ENCODE measurements at places on chromosomes 4 and X. TPM values are rescaled to one million over a fixed set of nuclear protein-coding genes. Genes with fewer than 3 reads are reported as not detected.

Gene MAPK10
- 75.6 TPM for total RNA-seq

Gene DOCK11
- total RNA-seq: 13.7 TPM

DNA sequence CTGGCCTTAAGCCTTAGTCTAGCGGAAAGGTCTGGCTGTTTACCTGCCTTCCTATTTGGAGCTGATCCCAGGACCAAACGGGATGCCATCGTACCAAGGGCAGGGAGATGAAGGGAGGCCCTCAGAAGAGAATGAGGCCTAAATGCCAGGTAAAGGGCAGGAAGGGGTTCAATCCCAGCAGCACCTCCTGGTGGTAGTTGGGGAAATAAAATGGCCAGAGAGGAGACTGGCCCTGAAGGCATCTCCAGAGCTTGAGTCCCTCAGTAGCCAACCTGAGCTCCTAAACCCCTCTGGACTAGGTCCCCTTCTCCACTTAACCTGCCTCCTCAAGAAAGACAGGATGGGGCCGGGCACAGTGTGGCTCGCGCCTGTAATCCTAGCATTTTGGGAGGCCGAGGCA lies 53.7 kb downstream of the KDM5C start:
- no peaks in the 10 kb centered on the region for H3K4me1 ChIP-seq
- no peak overlapping the region for H3K4me3 ChIP-seq
- H3K27me3 ChIP-seq: no peaks in the 10 kb centered on the region

- H3K27me3 ChIP-seq: no peaks in the 10 kb centered on the region
- H3K36me3 ChIP-seq: peaks cover 31% of the 10 kb centered on the region
- DNase-seq: peak; percentile 61
- no peak overlapping the region for H3K4me3 ChIP-seq
- no peak overlapping the region for H3K27ac ChIP-seq
Observed at GRCh38 chr4:3223346-3223745, 25.6 kb upstream of the MSANTD1 start.

Gene ELOVL6
- total RNA-seq: 11.0 TPM

Gene UCHL1
- 856 TPM for total RNA-seq

Gene PNMA3
- 0.67 TPM for total RNA-seq

DNA sequence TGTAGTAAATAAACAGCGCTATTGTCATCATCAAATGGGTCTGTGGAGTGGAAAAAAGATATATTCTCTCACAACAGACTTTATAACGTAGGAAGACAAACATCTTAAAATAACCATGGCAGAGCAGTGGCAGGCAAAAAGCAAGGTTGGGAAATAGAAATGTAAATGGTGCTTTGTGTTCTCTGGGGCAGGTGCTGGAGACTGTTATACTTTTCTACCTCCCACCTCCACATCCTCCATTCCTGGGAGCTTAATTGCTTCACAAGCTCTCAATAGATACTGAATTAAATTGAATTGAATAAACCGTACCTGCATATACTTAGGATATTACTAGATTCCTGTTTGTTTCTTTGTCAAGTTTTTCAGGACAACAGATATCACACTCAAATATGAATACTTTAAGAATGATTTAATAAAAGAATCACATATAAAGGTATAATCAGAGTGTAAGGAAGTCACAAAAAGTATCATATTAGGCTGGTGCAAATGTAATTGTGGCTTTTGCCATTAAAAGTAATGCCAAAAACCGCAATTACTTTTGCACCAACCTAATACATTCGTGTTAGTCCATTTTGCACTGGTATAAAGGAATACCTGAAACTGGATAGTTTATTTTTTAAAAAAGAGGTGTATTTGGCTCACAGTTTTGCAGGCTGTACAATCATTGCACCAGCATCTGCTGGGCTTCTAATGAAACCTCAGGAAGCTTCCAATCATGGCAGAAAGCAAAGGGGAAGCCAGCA lies 367.3 kb downstream of the GRIA2 start:
- peaks cover 2% of the 10 kb centered on the region for H3K27me3 ChIP-seq
- no peaks in the 10 kb centered on the region for H3K4me1 ChIP-seq
- no peak overlapping the region for H3K4me3 ChIP-seq
- H3K36me3 ChIP-seq: no peaks in the 10 kb centered on the region
- DNase-seq: no peak
- H3K27ac ChIP-seq: no peak overlapping the region

- peaks cover 15% of the 10 kb centered on the region for H3K4me1 ChIP-seq
- DNase-seq: no peak
- H3K36me3 ChIP-seq: no peaks in the 10 kb centered on the region
- H3K4me3 ChIP-seq: no peak overlapping the region
- no peaks in the 10 kb centered on the region for H3K27me3 ChIP-seq
- H3K27ac ChIP-seq: peak overlapping the region; percentile 29
Observed at GRCh38 chrX:44400588-44400987, 57.1 kb upstream of the EFHC2 start.

DNA sequence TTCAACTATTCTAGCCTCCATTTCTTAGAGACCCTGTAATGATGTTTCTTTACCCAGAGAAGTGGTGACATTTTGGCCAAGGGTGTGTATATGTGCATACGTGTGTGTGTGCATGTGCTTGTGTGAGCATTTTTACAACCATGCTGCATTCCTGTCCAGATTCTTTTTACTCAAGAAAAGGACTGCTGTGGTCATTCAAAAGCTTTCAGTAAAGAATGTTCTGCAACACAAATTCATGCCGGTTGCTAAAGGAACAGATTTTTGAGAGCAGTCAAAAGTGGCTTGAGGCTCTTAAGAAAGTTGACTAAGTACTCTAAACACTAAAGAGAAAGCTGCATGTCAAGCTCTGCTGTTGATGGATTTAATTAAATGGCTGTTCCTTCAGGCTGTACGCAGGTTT lies 65.0 kb upstream of the FMR1 start:
- H3K27ac ChIP-seq: no peak overlapping the region
- H3K36me3 ChIP-seq: no peaks in the 10 kb centered on the region
- H3K27me3 ChIP-seq: no peaks in the 10 kb centered on the region

Gene GPR173
- 8.5 TPM for total RNA-seq

DNA sequence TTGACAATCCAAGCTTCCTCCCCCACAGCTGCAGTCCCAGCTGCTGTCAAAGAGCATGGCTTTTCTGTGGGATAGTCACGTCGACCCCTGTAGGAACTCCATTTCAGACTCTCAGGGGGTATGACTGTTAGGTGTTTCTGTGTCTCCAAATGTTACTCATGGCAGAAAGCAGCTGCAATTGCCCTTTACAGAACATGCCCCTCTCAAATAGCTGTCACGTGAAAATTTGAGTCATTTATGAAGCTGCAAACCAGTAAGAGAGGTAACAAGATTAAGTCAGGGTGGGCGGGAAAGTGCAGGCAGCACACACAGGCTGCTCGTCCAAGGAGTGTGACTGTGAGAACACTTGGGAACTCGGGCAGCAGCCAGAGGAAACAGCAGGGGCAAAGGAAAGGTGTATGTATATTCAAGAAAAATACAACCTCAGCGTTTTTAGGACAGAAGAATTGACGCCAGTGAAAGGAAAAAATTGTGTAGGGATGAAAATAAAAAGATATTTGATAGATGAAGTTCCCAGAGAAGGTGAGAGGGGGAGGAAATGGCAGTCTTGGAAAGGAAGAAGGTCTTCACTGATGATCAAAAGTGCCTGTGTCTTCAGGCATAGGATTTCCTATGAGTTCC lies 66.5 kb upstream of the TMEM184C start:
- DNase-seq: no peak
- peak overlapping the region; percentile 85 for H3K27ac ChIP-seq
- H3K36me3 ChIP-seq: peaks cover 14% of the 10 kb centered on the region

Gene COL4A5
- 211 TPM for total RNA-seq

DNA sequence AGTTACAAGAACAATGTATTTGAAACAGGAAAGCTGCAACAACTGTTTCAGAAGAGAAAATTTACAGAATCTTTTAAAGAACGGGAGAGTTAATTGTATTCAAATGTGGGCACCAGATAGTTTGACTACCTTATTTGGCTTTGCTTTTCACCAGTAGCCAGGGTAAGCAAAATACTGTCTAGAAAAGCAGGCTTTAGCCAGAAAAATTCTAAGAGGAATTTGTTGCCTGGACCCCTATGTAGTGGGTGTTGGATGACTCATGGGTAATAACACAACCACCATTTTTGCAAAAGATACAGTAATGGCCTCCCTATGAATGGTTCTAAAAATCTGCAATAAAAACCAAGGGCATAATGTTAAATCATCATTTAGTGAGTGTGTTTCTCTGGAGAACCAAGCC lies 233.4 kb upstream of the ANXA3 start:
- no peak overlapping the region for H3K27ac ChIP-seq
- no peak overlapping the region for H3K4me3 ChIP-seq
- peaks cover 11% of the 10 kb centered on the region for H3K36me3 ChIP-seq
- H3K27me3 ChIP-seq: peaks cover 5% of the 10 kb centered on the region

GRCh38 chr4:125517831-125518230 lies 203.1 kb downstream of the FAT4 start:
- peaks cover 3% of the 10 kb centered on the region for H3K36me3 ChIP-seq
- DNase-seq: no peak

- H3K4me3 ChIP-seq: no peak overlapping the region
- peaks cover 28% of the 10 kb centered on the region for H3K4me1 ChIP-seq
- H3K27ac ChIP-seq: no peak overlapping the region
Observed at GRCh38 chr4:182276210-182277109, 33.3 kb downstream of the TENM3 start.

Gene TNIP3
- 0.31 TPM for total RNA-seq

Gene CT45A5
- not detected for total RNA-seq

Gene LEF1
- 3.1 TPM for total RNA-seq

DNA sequence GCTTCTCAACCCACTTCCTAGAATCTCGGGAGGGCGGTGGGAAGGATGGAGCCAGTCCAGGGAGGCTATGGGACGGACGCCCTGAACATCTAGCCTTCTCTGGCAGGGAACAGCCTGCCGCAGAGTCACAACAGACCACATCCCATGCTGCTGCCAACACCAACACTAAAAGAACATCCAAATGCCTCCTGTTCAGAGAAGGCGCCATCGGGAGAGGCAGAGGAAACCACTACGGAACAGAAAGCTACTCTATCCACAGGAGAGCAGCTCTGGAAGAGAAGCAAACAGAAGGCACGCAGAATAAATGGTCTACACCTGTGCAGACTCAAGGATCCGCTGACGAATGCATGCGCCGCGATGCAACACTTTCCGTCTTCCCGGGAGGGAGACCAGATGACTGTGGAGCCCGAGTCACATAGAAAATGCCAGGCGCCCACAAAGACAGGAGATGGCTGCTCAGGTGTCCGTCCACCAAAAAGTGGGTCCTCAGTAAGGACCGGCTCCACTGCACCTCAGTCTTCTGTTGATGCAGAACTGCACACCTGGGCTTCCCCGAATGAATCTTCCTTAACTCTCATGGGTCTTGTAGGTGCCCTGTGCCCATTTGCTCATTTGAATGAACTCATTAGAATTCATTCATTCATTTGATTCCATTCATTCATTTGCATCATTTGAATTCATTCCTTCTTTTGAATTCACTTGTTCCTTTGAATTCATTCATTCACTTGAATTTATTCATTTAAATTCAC lies 217.5 kb downstream of the DHRSX start:
- H3K4me3 ChIP-seq: no peak overlapping the region
- peaks cover 7% of the 10 kb centered on the region for H3K4me1 ChIP-seq
- no peak for DNase-seq
- H3K36me3 ChIP-seq: peaks cover 16% of the 10 kb centered on the region
- no peaks in the 10 kb centered on the region for H3K27me3 ChIP-seq
- H3K27ac ChIP-seq: no peak overlapping the region
